ENCODE measurements at places on chromosomes 2 and 18.

- DNase-seq = no peak
Measured at GRCh38 chr2:32008805-32009515, 1.8 kb downstream of the MEMO1 start.

GRCh38 chr2:239500574-239501550 is 100.0 kb upstream of the HDAC4 start:
- no peak for DNase-seq

- DNase-seq = no peak
Measured at GRCh38 chr2:16507655-16508489, 157.8 kb downstream of the CYRIA start.

DNA sequence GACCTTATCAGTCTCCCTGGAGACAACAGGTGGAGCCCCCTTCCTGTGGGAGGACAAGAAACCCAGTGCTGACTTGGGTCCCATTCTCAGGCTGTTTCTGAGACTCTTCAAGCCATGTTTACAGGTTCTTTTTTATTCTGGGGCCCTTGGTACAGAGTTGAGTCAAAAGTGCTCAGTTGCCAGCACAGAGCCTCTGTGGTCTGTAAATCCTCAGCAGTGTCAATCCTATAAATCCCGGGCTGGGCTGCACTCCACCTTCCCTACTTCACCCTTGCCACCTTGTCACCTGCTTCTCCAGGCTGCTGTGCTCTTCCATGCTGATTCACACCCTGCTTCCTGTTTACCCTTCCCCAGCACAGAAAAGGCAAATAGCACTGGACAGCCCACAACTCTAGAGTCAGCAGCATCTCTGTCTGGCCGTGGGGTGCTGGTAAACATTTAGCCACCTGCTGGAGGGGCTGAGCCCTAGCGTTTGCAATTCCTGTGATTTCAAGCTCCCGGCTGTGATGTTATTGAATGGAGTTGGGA is 74.7 kb downstream of the TNFRSF11A start:
- DNase-seq = no peak

DNA sequence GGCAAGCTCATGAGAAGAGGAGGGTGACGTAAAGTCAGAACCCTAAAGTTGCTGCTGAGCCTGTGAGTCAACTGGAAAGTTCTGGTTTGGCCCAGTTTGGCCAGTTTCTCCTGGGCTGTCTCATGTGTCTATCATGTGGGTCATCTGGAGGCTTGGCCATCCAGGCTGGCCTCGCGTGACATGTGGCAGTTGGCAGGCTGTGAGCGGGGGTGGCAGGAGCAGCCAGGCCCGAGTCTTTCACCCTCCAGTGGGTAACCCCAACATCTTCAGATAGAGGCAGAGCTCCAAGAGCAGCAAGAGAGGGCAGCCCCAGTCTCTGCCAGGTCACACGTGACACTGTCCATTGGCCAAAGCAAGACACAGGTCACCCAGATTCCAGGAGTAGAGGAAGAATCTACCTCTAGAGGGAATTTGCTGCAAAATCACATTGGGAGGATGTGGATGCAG is 51.5 kb downstream of the FHOD3 start:
- no peak for DNase-seq

DNA sequence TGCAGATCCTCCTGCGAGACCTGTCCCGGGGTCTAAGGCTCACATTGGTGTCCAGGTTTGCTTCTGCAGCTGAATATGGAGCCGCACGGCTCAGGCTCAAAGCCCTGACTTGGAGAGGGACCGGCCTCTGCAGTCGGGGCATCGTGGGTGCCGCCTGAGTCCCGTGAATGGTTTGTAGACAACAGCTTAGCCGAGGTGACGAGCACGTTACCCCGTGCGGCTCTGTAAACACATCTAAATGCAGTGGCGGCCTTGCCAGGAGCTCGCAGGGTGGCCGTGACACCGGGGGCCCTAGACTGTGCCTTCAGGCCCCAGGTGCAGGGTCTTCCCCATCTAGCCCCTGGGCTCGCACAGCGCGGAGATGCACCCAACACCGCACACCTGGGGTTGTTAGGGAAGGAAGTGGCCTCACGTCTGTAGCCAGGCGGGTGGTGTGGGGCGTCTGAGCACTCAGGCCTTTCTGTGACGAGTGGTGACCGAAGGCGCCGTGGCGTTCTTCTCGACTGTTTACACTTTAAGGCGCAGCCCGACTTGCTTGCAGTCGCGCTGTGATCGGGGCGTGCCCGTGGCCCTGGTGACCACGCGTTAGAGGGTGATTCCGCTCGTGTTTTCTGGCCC is 91.6 kb downstream of the NFATC1 start:
- DNase-seq = no peak

- no peak for DNase-seq
Measured at GRCh38 chr18:70422391-70422965, 133.6 kb downstream of the SOCS6 start.

- DNase-seq = no peak
Measured at GRCh38 chr2:191977754-191978153, 130.9 kb upstream of the CAVIN2 start.

DNA sequence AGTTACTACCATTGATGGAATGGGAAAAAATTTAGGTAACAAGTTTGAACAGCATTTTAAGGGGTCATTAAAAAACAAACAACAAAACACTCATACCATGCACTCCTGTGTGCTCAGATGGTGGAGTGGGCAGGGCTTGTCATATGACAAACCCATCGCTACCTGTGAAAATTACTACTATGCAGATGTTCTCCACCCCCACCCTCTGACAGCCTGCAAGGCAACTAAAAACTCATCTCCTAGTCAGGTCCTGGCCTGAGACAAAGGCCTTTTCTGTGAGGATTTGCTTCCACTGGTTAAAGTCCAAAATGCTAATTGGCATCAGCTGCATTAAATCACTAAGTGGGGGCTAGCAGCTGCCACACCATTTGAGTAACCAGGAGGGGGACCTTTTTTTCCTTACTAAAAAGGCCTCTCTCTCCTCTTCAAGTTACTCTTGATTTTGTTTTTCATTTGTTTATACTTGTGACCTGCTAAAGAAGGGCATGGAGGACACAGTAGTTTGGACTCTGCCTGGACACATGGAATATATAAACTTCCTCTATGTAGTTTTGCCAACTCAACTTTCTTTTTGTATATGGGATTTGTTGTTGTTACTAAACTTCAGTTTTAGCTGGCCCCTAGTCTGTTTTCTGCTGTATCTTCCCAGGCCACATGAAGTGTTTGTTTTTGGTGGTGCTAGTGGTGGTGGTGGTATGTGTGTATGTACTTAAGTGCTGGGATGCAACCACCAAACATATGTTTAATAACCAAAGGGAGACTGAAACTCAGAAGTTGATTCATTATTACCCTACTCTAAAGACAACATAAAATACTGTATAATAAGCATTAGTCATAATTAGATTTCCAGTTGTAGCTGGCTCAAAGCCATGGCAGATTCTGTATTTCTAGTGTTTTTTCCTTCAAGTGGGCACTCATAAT is 121.3 kb downstream of the MAP4K4 start:
- no peak for DNase-seq

- no peak for DNase-seq
Measured at GRCh38 chr2:113282747-113283533, 4.2 kb upstream of the PAX8 start.

DNA sequence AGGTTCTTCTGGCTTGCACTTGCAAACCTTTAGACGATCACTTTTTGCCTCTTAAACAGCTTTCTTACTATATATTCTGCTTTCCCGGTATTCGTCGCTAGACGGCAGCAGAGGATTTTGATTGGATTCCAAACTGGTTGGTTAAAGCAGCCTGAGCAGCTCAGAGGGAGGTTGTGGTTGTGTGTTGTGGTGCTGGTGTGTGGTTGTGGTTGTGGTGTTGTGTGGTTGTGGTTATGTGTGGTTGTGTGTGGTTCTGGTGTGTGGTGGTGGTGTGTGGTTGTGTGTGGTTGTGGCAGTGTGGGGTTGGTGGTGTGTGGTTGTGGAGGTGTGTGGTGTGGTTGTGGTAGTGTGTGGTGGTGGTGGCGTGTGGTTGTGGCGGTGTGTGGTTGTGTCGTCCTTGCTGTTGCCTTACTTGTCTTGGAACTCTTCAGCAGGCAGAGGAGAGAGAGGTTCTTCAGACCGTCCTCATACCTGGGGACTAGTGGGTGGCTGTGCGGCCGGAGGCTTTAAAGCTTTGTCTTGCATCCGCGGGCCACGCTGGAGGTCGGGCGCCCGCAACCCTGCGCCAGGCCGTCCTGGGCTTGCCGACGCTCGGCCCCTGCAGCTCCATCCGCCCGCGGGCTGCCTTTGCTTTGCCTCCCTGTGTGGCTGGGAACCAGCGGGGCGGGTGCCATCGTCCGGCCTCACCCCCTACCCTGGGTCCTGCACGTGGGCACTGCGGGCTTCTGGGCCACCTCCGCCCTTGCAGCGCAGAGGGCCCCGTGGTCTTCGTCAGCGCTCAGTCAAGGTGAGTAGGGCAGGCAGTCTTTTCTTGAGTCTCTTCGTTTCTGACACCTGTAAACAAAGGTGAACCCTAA is 190.8 kb downstream of the ARHGAP28 start:
- no peak for DNase-seq

DNA sequence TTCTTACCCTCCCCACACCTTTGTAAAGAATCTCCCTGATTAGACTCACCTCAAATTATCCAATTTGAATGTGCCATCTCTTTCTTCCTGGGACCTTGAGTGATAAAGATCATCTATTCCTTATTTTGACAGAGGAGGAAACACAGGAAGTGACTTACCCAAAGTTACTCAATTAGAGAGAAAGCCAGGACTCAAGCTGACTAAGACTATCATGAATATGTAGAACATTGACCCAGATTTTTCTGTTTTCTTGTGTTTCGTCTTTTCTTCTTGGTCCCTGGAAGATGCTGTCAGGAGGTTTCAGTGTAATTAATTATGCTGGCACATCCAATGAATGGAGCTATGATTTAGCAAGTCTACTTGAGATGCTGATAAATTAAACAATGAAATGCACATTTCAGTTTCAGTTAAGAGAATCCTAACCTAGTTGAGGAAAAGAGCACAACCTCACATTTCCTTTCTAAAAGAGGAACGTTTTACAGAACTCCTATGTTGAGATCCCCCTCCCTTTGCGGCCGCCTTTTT is 380.4 kb downstream of the CLIP4 start:
- no peak for DNase-seq

GRCh38 chr2:218152777-218153176 is 14.0 kb downstream of the CXCR1 start:
- no peak for DNase-seq

DNA sequence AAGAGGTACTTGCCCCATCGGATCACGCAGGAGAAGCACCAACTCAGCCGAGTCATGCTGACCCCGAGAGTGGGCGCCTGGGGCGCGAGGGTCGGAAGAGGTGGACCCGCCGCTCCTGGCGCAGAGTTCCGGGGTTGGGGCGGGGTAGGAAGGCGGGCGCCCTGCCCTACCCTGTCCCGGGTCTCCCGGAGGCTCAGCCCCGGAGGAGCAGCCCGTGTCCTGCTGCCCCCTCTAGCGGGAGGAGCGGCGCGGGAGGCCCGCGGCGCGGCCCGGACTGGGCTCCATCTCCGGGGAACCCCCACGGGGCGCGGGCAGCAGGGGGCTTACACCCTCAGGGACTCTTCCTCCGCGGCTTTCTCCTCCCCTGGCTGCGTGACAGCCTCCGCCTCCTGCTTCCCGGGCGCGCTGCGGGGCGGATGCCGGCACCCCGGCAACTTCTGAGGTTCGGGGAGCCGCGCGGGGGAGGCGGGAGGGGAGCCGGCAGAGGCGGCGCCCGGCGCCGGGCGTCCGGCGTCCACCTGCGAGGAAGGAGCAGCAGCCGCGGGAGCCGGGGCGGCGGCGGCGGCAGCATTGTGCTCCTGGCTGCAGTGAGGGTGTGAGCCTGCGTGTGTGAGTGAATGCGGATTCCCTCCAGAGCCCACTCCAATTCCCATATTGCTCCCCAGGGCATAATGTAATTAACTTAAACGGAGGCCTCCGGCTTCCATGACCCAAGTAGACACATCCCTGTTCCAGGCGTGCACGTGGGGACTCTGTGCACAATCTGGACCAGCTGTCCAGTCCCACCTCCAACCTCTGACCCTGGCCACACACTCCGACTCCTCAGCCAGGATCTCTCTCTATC is 7.6 kb upstream of the TNS1 start:
- no peak for DNase-seq

- no peak for DNase-seq
Measured at GRCh38 chr2:112141626-112142007, 3.4 kb downstream of the FBLN7 start.

- DNase-seq = no peak
Measured at GRCh38 chr18:3117493-3118192, 102.1 kb downstream of the MYOM1 start.

GRCh38 chr2:222442665-222443064 is 18.3 kb downstream of the SGPP2 start:
- DNase-seq = no peak

DNA sequence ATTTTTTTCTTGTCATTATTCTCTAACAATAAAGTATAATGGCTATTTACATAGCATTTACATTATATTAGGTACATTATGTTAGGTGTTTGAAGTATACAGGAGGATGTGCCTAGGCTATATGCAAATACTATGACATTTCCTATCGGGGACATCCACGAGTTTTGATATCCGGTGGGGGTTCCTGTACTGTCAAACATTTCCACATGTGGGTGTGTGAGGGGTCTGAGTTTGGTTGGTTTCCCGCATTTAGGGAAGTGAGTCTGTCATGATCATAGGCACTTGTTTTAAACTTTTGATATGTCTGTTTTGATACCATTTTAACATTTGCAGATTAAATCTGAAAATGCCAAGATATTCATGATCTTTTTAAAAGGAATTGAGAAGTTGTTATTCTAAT is 76.0 kb downstream of the CEP192 start:
- no peak for DNase-seq

DNA sequence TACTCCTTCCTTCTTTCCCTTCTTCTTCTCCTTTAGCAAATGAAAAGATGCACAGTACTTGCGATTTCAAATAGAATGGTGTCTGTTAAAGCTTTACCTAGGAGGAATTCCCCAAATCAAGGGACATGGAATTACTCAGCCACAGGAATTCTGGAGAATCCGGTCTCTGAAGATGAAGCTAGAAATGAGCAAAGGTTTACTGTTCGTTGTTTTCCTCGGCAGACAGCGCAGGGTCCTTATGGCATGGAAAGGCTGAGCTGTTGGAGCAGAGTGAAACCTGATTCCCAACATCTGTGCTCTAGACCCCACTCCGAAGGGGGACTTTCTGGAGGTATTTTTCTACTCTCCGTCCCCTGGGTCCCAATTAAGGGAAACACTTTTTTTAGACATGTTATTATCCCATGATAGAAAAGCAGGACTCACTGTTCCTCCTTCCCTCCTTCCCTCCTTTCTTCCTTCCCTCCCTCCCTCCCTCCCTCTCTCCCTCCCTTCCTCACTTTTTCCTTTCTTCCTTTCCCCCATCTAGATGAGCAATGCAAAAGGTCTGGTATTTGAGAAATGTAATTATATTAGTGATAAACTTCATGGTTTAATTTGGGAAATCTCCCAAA is 47.1 kb downstream of the CDCA7 start:
- no peak for DNase-seq

DNA sequence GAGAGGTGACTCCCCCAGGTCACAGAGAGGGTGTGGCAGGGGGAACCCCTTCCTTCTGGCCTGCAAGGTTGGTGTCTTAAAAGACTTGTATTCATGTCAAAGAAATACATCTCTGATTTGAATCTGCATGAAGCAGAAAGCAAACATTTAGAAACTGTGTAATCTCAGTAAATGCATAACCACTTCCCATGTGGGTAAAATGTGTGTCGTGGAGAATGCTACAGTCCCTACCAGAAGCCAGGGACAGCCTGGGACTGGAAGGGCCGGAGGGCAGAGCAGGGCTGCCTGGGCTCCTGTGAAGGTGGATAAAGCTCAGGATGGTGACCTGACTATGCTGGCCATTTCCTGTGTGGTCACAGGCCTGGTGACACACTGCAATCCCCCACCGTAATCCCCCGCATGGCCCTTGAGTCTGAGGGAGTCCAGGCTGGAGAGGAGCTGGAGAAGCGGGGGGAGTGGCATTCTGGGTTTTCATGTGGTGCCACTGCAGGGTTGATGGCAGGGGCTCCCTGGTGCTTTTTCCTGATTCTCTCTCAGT is 102.2 kb downstream of the LRRC30 start:
- DNase-seq = no peak

Measured in stimulated activated CD8-positive, alpha-beta memory T cell treated with anti-CD3 and anti-CD28 coated beads, Interleukin-15, amount 100 ng/mL, for 24 hours (primary cell).